ENCODE measurements at places on chromosomes 1 and 21.
A peak's percentile ranks its signal among the peaks of the same experiment; 100 is the strongest.

DNA sequence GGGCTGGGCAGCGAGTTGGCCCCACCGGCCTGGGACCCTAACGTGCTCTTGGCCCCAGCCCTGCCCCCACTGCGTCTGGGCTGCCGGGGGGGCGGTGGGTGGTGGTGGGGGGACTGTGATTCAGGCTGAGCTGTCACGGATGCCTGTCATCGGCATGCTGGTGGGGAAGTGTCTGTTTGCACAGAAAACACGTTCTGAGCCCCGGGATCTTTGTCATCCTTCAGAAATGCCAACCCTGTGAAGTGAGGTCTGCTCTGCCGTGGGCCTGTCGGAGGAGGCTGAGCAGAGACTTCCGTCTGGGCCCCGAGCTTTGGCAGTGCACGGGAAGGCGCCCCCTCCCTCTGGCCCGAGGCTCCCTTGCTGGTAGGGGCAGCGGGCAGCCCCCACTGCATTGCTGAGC is 24.3 kb upstream of the PLCH2 start:
- no peak for DNase-seq

GRCh38 chr1:33032126-33032869 is 4.4 kb downstream of the AK2 start:
- peak; percentile 48 for DNase-seq

DNA sequence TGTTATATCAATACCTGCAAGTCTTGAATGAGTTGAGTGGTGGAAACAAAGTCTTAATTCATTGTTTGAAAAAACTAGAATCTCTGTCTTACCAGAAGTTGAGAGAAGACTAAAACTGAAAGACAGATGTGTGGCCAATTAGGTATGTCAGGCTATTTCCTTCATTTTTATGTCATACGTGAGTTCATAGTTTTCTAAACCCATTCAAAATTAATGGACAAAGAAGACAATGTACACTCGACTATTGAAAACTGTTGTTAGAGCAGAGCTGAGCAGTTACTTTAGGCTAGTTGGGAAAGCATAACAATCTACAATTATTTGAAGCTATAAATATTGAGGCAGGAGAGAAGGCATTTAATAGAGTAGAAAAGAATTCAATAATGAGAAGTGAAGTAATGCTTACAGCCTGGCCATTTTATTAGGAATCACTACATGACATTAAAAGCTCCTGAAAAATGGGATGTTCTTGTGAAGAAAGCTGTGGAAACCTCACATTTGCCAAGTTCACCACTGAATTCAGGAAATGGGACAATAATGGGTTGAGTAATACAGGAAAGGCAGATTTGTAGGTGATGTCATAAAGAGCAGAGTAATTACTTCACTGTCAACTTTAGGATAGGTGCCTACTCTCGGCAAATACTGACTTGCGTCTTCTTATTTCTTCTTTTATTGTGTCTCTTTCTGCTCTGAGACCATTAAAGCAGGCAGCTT is 204.4 kb downstream of the PLA2G4A start:
- peak; percentile 44 for DNase-seq

GRCh38 chr21:42515708-42516502 is 2.3 kb downstream of the SLC37A1 start:
- no peak for DNase-seq

DNA sequence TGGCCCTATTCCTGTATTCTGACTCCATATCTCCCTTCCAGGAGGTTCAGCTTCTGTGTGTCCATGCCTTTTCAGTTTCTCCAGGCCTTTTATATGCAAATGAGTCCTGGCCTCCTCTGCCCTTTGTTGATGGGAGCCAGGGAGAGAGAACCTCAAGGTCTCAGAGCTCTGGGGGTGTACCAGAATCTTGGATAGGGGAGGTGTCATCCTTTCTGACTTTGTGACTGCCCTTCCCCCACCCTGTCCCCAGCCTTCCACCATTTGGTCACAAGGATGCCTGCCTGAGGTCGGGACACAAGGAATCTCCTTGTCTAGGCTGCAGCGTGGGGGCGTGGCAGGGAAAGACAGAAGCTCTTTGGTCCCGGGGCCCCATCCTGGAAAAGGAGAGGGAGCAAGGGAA is 18.6 kb downstream of the LURAP1 start:
- DNase-seq: no peak

DNA sequence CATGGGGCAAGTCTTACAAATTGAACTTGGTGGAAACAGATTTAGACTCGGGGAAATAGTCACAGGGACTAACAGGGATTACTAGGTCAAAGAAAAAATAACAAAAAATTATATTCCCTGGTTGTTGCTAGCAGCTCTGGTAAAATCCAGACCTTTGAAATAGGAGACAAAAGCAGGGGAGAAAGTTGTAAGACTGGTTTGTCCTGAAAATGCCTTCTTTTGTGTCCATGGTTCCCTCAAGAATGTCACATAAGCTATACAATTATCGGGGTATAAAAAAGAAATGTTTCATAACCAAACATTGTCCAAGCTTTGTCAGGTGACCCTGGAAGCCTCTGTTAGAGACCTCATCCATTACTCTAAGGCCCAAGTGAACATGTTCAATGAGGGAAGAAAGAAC is 33.1 kb downstream of the KIAA0319L start:
- DNase-seq: no peak

- DNase-seq: no peak
These were observed at the start of gene FNBP1L for GRCh38 chr1:93447481-93448291. Gene FNBP1L, plus strand, starts transcription at chr1:93448118. Its CDS starts 164 bp downstream, at chr1:93448282.

DNA sequence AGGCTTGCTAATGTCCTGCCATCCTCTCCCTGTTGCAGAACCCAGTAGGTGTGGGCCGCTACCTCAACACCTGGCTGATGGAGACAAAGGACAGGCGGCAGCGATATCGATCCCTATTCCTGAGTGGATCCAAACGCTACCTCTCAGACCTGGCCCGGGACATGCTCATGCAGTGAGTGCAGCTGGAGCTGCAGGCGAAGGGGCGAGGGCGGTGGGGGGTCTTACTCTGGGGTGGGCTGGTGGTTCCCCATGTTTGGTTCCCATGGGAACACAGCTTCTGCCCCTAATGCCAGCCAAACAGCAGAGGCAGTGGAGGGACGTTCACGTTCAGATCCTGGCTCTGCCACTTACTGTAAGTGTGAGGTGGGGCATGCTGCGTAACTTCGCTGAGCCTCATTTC is 15.8 kb upstream of the TTC22 start:
- no peak for DNase-seq
